ENCODE measurements at places on chromosomes 13 and 19. TPM values are rescaled to one million over a fixed set of nuclear protein-coding genes. Genes with fewer than 3 reads are reported as not detected.

- DNase-seq = peak; percentile 59
Measured at GRCh38 chr13:44331912-44332851, 41.4 kb upstream of the SERP2 start.

- no peak for DNase-seq
Measured at GRCh38 chr19:33675501-33676124, 53.9 kb downstream of the CHST8 start.

DNA sequence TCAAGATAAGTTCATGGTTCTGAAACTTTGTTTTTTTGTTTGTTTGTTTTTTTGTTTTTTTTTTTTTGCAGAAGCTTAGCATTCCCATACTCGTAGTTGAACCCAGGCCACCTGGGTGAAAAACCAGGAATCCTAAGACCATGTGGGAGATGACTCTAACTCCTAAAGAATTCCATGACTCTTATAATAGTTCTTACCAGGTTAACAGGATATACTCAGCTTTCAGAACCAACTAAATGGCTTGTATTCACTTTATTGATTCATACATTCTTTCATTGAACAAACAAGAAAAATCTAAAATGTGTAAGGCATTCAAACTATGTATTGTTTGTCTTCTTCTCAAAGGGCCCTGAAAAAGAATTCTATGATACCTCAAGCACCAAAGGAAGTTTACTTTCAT is 40.5 kb upstream of the KLF5 start:
- no peak for DNase-seq

DNA sequence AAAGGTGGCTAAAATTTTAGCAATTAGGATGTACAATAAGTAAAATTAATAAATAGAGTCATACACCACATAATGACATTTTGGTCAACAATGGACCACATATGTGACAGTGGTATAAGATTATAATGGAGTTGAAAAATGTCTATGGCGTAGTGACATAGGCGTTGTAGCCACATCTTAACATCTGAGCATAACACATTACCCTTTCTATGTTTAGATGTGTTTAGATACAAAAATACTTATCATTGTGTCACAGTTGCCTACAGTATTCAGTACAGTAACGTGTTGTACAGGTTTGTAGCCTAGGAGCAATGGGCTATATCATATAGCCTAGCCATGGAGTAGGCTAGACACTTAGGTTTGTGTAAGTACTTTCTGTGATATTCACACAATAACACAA is 111.2 kb downstream of the LRCH1 start:
- no peak for DNase-seq

DNA sequence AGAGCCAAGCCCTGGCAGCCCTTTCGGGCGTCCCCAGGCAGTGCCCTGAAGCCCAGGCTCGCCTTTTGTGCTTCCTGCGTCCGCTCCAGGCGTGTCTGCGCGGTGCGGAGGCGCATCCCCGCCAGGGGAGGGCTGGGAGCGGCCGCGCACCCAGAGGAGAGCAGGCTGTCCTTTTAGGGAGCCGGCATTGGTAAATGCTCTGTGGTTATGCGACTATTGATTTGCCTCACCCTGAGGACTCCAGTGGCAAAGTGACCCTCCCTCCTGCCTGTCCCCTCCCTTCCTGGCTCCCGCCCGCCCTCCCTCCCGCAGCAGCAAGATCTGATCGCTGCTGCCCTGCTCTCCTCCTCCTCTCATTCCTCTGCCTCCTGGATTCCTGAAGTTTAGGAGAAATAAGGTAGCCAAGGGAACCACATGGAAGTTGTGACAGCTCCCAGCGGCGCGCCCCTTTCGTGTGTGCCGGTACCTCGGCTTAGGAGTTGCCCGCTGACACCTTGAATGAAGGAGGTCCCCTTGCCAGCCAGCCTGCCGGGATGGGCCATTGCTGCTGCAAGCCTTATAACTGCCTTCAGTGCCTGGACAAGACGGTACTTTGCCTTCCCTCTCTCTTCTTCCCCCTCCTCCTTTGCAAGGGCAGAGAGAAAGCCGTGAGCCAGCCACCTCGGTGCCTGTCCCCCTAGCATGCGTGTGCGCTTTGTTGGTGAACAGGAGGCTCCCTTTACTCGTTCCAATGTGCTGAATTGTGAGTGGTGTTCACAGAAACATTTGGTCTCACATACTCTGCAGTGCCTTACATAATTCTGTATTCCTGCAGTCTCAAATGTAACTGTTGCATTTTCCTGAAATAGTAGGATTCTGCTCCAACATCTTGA is 166.9 kb downstream of the SLC7A1 start:
- no peak for DNase-seq

CFD gene
- total RNA-seq = 0.40 TPM

GRCh38 chr19:36574741-36575140 is 1.6 kb upstream of the ZNF529 start:
- DNase-seq = no peak

DNASE2 gene
- total RNA-seq = 31.3 TPM

GRCh38 chr13:49714757-49715156 is 23.5 kb upstream of the EBPL start:
- DNase-seq = no peak

CILP2 gene
- not detected for total RNA-seq
